ENCODE measurements at places on chromosomes 6 and 20.

DNA sequence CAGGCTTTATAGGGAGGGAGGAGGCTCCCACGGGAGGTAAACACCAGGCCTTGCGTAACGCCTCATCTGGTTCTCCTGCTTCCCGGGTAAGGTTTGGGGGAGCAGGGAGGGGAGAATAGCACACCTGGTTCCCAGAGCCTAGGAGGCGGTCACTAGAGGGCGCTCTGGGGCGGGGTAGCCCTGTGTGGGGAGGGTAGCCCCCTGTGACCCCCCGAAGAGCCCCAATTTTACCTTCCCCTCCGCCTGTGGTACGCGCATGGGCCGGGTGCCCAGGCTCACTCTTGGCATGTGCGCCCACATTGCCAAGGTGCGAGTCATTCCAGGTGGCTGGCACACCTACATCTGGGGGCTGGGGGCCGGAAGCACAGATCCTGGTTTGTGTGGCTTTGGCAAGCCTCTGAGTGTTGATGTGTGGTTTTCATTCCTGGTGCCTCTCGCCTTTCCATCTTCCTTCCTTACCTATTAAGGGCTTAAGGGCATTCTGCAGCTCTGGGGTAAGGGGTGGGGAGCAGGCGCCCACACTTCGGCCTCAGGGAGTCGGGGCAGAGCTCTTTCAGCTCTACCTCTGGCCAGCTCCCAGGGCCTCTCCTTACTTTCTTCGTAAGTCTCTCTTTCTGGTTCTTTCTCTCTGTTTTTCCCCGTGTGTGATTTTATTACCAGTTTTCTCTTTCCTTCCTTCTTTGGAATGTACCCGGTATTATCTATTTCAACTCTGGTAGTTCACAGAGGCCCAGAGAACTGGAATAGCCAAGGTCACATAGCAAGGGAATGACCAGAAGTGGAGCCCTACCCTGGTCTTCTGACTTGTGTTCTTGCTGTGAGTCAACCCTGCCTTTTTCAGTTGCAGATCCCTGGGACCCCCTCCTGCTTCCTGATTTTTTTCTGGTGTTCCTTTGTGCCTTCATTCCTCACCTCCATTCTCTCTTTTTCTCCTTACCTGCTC lies 492 bp upstream of the RNF39 start:
- DNase-seq: no peak

- DNase-seq: no peak
These were observed 4.6 kb downstream of the METTL24 start for GRCh38 chr6:110353457-110354001.

GRCh38 chr6:122571888-122572287 lies 38.3 kb upstream of the PKIB start:
- DNase-seq: no peak

DNA sequence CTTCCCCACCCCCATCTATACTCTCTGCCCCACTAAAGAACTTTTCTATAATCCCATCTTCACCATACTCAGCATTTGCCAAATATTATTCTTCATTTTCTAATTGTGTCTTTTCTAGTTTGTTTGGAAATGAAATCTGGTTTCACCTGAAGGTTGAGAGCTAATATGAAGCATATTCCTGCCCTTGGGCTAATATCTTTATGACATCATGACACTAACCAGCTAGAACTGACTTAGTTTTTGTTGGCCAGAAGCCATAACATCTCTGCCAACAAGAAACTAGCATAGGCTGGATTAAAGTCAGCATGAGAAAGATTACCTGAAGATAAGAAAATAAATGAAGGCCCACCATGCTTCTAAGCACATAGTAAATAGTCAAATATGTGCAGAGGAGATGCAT lies 16.7 kb downstream of the UNC5CL start:
- no peak for DNase-seq

DNA sequence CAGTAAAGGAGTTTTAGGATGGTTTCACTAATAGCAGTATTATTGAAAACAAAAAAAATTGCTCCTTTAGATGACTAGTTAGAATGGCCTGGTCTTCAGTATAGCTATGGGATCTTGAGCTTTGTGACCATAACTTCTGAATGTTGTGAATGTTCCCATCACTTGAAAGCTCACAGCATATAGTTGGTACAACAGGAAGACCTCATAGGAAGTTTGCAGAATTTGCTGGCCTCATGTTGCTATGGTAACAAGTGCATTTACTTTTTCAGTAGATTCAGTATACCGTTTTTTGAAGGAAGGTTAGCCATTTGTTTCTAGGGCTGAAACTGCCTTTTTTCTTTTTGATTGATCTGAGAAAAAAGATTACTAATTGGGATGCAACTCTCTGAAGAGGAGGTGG lies 8.3 kb downstream of the PHF3 start:
- no peak for DNase-seq

- no peak for DNase-seq
These were observed 256.6 kb downstream of the KHDC1L start for GRCh38 chr6:72968704-72969103.

DNA sequence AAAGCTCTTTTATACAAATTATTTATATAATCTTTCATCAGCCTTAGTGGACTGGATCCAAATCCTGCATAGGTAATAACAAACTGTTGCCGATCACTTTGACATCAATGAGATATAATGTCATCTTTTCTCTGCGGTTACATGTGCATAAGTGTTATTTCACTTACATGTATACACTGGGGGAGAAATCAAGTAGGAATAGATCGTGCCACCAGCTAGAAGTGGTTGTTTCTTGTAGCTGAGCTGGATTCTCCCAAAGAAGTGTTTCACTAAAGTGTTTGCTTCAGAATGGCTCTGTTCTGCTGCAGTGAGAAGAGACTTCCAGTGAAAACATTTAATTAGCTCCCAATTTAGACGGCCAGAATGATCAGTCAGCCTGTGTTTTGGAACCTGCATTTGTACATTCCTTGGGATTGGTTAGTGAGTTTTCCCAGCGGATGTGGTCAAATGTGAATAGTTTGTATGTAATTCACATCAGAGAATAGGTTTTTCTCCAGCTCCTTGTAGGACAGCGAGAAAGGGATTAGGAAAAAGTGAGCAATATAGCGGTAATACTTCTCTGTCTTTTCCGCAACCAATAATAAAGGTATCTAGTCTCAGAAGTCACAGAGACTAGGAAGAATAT lies 163.1 kb upstream of the CCN2 start:
- no peak for DNase-seq

DNA sequence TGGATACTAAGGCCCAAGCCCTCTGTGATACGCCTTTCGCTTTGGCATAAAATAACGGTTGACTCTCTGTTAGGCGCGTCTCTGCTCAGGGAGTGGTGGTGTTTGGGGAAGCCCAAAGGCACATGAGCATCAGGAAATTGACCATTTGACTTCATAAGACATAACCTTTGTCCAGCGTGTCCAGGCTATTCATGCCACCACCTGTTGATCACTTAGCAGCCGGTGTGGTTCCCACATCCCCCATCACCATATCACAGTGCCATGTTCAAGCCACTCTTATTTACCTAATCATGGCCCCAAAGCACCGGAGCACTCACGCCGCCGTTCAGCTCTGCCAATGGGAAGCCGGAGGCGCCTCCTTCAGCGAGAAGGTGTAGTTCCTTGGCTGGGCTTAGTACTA lies 27.9 kb downstream of the SLCO4A1 start:
- no peak for DNase-seq

- DNase-seq: no peak
These were observed 115.1 kb downstream of the JAG1 start for GRCh38 chr20:10558635-10559187.

GRCh38 chr6:139522511-139523220 lies 148.2 kb upstream of the CITED2 start:
- no peak for DNase-seq

- DNase-seq: no peak
These were observed 57.5 kb downstream of the RREB1 start for GRCh38 chr6:7165002-7165889.

DNA sequence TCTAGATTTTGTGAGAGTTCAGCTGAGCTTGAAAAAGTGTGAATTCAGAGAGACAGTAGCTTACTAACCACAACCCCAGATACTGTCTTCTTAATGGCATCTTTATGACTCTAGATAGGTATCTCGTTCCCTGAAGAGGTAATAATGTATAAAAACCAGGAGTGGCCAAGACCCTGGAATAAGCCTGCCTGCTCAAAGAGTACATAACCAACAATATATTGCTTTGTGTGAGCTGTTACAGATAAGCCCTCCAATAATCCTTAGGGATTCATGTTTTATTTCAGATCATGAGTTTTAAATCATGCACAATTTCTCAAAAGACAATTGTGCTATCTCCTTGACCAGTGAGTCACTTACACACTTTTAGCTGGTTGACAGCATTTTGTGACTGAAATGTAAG lies 327.8 kb upstream of the ADGRB3 start:
- no peak for DNase-seq

DNA sequence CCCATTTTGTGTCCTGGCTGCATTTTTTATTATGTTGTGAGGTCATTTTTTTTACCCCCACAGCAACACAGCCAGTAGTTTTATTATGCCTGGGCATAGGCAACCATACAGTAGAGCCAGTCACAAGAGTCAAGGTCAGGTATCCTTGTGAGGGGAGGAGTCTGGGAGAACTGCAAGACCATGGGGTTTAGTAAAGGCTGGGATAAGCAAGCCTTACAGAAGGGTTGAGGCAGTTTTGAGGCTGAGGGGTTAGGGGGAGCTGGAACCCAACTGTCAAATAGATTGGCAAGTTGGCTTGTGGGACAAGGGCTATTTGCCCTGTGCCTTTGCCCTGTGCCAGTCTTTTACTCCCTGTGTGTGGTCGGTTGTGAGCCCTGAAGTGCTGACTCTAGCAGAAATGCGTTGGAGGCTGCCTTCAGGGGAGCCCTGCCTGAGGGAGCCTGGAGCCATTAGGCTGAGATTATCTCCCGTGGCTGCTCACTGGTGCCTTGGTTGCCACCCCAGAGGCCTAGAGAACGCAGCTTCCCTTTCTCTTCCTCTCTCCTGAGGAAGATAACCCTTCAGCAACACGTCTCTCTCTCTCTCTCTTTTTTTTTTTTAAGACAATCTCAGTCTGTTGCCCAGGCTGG lies 31.1 kb downstream of the RALY start:
- no peak for DNase-seq
